ENCODE measurements at places on chromosomes 11 and 22.
A peak's percentile ranks its signal among the peaks of the same experiment; 100 is the strongest.

- no peak for DNase-seq
Measured at GRCh38 chr11:107827041-107827440, 31.5 kb downstream of the SLC35F2 start.

DNA sequence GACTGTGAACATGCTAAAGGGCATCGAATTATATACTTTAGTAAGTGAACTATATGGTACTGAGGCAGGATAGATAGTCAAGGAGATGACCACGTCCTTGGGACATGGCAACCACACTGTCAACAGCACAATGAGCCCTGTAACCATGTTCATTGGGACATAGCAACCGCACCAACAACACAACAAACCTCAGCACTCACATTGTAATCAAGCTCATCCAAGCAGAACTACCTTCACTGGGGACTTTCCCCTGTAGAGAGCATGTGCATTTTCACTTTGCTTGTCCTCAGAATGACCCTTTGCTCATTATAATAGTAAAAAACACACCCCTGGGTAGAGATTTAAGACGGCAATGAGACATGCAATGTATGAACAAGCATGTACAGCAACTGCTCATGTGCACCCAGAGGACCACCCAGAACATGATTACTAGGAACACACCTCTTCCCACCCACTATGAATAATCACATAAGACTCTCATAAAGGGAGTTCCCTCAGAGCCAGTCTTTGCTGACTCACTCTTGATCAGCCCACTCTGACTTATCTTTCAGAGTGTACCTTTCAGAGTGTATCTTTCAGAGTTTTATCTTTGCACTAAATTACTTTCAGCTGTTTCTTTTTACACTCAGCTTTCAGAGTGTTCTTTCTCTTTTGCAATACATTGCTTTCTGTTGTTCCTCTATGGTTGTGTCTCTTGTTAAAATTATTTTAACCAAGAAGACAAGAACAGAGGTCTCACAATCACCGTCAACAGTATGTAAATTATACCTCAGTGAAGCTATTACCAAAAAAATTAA, 4.1 kb upstream of the PLAAT2 start:
- peak; percentile 22 for DNase-seq

DNA sequence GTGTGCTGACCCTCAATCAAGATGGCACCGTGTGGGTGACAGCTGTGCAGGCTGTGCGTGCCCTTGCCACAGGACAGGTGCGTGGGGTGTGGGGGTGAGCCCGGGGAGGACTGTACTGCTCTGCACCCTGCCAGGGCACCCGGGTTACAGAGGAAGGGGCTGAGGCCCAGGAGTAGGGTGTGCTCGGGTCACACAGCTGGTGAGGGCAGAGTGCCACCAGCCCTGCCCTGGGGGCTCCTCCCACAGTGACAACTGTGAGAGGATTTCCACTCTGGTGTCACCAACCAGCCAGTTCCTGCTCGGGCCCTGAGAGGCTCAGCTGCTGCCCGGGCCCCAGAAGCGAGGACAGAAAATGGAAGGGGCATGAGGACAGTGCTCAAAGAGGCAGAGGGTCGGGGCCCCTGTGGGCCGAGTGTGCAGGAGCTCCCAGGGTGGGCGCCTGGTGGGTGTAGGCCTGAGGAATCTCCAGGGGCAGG, 20.5 kb downstream of the TRMU start:
- no peak for DNase-seq

GRCh38 chr11:123188508-123189165, 6.4 kb downstream of the CLMP start:
- peak; percentile 64 for DNase-seq

DNA sequence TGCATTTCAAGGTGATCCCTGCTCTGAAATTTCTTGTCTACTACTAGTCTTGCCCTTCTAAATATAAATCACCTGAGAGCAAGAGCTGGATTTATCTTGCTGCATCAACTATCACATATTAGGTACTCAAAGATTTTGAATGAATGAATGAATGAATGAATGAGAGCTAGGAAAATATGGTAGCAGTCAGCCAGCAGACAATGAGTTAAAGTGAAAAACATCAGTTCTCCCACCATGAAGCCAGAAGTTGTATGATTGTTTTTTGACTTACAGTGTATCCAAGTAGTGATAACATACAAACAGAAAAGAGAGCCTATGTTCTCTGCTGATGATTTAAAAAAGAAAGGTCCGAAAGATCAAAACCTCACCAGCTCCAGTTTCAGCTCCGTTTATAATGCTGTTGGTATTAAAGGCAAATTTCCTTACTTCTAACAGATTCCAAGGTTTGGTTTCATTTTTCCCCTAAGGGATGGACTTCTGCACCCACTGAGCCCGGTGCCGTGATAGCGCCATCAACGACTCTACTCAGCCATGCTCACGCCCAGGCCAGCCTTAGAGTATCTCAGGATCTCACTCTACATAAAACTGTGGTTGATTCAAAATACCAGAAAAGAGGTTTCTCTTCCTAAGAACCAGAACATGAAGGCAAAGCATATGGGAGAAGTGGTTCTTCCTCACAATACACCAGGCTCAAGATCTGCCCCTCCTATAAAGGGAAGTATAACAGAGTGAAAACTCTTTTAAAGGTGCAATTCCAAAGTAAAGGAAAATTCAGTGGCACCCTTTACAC, 92.0 kb downstream of the SGSM3 start:
- no peak for DNase-seq

GRCh38 chr22:30324014-30324730, 2.6 kb downstream of the TBC1D10A start:
- DNase-seq, result no peak

DNA sequence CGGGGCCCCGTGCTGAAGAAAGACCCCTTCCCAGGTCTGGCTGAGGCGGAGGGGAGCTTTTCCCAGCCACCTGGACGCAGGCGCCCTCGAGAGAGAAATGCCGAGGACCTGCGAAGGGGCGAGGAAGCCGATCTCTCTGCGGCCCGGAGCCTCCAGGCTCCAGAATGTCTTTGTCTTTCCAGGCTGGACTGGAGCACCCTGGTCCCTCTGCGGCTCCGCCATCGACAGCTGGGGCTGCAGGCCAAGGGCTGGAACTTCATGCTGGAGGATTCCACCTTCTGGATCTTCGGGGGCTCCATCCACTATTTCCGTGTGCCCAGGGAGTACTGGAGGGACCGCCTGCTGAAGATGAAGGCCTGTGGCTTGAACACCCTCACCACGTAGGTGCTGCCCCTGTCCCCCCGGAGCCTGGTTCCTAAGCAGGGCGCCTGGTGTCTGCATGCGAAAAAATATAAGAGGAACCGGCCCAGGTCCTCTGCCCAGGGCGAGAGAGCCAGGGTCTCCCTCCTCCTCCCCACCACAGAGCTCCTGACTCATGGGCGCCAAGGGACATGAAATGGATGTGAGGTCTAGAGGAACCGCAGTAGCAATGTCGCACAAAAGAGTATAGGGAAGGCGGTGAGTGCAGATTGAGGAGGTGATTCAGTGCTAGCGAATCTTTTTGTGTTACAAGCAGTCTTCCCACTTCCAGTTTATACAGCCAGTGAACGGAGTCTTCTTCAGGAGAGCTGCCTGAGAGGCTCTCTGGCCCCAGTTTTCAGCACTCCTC, 11.0 kb downstream of the GLB1L2 start:
- DNase-seq, result no peak

- no peak for DNase-seq
Measured at GRCh38 chr22:43205261-43205691, 18.3 kb upstream of the TTLL12 start.

- DNase-seq, result no peak
Measured at GRCh38 chr11:95335989-95336388, 105.0 kb upstream of the SESN3 start.

Data from retina (tissue), 1 donor.